Stimulated activated CD4-positive, alpha-beta T cell treated with anti-CD3 and anti-CD28 coated beads, Interleukin-12 subunit alpha, Interleukin-12 subunit beta, amount 100 ng/mL, for 24 hours (primary cell): ENCODE measurements at places on chromosomes 13 and 19.
A peak's percentile ranks its signal among the peaks of the same experiment; 100 is the strongest.

- DNase-seq: no peak
Measured at GRCh38 chr19:7067716-7068115, 1.8 kb upstream of the ZNF557 start.

- peak; percentile 59 for DNase-seq
Measured at GRCh38 chr19:30227661-30228112, 144.5 kb upstream of the ZNF536 start.

DNA sequence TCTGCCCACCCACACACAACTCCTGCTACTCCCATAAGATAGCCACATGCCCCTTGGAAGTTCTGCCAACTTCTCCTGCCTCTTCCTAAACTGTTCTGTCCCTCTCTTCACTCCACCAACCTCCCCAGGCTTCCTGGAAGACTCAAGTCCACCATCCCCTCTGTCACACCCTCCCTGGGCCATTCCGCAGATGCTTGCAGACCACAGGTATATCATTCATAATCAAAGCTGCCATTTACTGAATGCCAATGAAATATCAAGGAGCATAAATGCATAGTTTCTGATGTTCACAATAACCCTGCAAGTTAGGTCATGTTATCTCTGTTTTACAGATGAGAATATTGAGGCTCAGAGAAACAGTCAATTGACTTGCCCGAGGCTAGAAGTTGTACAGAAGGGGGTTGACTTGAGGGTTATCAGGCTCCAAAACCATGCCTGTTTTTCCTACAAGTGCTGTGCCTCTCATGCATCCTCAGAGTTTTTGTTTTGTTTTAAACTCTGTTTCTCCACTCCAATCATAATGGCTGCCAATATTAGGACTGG is 135.6 kb downstream of the SLC7A1 start:
- no peak for DNase-seq

DNA sequence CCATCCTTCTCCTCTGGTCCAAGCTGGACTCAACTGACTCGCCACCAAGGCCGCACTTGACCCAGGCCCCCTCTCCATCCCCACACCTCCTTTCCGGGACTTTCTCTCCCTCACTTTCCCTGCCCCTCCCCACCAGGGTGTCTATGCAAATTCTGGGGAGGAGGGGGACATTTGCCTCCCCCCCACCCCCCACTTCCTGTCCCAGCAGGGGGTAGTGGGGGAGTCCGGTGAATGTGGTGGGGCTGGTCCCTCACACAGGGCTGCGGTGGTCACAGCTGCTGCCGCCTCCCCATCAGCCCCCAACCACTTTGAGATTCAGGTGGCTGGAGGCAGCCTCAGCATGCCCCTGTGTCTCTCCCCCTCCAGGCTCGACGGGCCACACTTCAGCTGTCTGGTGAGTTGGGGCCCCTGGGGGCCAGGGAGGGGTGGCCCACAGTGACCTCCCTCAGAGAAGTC is 870 bp downstream of the SPIB start:
- no peak for DNase-seq

- DNase-seq: no peak
Measured at GRCh38 chr19:44810234-44811121, 1.6 kb downstream of the BCAM start.

- DNase-seq: no peak
Measured at GRCh38 chr13:75161804-75162203, 320.2 kb downstream of the TBC1D4 start.

DNA sequence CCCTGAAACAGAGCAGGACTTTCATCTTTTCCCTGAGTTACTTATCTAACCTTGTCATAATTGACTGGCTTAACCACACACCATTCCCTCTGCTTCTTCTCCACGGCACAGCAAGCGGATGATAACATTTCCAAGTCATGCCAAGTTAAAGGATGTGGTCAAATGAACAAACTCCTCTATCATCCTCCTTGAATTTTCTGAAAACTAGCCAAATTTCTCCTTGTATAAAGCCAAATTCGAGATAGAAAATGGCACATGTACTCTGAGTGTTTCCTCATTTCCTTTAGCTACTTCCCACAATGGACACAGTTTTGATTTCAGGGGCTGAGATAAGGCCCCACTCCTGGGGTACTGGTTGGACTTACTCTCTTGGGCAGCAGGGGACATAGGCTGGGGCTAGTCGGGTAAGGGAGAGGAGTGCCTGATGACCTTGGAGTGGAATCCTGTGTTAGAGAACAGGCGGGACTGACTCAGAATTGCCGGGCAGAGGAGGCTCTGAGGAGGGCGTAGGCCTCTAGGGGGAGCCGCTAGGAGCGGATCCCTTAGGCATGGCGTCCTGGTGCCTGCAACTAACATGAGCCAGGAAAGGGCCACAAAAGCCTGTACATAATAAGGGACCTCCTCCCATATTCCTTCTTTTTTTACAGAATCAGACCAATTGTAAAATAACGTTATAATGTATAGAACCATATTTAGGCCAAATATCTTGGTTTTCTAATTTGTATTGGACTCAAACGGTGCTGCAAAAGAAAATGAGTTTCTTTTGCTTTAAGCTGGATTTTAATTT is 20.3 kb upstream of the TMTC4 start:
- DNase-seq: no peak

DNA sequence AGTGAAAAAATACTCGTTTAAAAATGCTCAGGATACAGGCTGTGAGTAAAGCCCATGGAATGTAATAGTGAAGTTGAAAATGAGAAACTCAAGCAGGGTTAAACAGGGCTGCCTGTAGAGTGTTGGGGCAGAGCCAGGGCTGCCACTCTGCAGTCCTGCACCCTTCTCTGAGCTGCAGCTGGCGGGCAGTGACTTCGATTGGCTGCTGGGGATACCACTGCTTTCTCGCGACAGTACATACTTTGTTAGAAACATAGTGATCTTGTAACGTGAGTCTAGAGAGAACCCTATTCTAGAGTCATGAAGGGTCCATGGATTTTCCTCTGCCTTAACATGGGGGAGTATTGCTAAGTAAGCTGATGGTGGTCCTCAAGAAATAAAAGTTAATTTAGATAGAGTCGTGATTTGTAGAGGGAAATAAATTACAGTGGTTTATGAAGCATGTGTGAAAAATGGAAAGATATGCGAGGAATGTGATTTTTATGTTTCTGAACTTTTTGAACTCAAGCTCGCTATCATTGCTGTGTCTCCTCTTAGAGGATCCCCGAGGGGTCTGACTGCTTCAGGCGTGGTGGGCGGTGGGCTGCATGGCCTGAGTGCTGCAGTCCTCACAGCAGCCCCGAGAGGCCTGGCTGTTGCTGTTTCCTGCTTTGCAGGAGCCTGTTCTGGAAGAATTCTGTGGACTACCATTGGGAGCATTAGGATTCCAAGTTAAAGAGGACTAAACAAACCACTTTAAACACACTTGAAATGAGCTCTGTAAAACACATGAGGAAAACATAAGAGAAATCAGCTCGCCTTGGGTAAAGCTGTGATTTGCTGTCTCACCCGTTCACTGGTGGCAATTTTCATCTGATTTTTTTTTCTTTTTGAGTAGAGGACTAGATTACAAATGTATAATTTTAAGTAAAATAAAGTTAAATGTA is 95.7 kb downstream of the ARHGEF7 start:
- no peak for DNase-seq

- DNase-seq: no peak
Measured at GRCh38 chr19:46452186-46452585, 19.2 kb downstream of the PNMA8A start.

GRCh38 chr13:34364633-34365032 is 546.7 kb downstream of the RFC3 start:
- no peak for DNase-seq

- DNase-seq: no peak
Measured at GRCh38 chr19:19595171-19595701, 23.3 kb downstream of the PBX4 start.

DNA sequence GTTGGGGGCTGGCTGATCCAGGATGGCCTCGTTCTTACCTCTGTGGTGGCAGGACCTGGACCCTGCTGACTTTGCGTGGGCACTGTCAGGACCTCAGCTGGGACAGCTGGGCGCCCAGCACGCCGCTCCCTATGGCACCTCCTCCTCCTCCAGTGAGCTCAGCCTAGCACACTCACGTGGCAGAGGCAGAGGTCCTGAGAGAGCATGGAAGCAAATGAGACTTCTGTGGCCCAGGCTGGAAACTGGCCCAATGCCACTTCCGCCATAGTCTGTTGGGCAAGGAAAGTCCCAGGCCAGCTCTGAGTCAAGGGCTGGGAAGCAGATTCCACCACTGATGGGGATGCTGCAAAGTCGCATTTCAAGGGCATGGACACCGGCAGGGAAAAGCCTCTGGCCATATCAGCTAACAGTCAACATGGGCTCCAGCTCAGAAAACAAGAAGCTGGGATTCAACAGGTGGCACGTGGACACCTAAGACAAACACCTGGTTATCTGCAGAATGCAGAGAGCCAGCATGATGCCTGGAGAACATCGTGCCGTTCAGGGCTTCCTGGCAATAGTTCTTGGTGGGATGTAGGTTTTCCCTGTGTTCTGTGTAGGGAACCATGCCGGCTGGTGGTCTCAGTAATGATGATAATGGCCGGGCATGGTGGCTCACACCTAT is 16.7 kb downstream of the MYBPC2 start:
- no peak for DNase-seq

DNA sequence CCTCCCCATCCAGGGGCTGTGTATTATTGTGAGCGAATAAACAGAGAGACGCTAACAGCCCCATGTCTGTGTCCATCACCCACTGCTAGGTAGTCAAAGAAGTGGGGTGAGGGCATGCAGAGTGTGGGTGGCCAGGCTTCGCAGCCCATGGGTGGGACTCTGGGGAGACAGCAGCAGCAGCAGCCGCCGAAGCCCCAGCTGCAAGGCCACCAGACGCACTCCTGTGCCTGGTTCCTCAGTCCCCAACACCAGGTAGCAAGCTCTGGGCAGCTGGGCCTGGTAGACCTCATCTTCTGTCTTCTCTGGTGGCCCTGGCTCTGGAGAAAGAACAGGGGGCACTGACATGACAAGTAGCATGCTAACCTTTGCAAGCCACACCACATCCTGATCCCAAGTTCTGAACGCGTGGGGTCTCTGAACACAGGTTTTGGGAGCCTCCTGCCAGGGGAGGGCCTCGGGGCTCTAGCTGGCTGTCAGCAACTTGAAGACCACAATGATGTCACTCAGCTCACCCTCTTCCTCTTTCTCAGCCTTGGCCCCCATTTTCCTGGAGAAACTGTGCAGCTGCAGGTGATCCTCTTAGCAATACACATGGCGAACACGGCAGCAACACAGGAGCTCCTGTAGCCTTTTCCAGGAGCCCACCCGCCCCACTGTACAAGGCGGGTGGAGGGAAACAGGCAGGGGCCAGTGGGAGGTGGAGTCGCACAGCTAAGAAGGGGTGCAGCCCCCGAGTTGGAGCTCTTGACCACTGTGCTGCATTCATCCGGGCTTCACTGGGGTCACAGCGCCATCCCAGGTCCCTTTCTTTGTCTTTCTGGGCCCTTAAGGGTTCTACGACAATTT is 5.8 kb downstream of the FUZ start:
- DNase-seq: no peak

- DNase-seq: no peak
Measured at GRCh38 chr13:37364007-37364406, 234.6 kb downstream of the POSTN start.

DNA sequence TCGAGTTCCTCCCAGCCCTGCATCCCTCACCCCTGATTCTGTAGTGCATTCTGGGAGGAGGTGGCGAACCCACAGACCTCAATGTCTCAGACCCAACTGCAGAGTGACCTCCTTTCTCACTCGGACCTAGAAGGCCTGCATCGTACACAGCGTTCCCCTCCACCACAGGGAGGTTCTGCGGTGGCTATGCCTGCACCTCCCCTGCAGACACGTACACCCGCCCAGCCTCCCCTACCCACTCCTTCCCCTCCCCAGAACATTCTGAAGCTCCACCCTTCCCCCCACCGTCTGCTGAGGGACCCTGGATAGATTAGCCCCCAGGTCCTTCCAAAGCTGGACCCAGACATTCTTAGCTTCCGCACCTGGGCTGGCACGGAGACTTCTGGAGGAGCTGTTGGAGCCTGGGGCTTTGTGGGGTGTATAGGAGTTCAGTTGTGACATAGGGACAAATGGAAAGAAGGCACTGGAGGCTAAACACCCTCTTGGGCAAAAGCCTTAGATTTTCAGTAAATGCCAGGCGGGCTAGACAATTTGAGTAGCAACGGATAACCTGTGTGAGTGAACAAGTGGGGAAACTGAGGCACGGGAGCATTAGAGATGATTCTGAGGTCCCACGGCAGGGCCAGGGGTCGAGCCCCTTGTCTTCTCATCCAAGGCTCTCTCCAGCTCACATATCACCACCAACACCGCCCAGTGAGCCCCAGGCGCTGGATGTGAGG is 420 bp upstream of the FSD1 start:
- DNase-seq: no peak

GRCh38 chr13:111859354-111860230 is 207.4 kb upstream of the SOX1 start:
- no peak for DNase-seq

DNA sequence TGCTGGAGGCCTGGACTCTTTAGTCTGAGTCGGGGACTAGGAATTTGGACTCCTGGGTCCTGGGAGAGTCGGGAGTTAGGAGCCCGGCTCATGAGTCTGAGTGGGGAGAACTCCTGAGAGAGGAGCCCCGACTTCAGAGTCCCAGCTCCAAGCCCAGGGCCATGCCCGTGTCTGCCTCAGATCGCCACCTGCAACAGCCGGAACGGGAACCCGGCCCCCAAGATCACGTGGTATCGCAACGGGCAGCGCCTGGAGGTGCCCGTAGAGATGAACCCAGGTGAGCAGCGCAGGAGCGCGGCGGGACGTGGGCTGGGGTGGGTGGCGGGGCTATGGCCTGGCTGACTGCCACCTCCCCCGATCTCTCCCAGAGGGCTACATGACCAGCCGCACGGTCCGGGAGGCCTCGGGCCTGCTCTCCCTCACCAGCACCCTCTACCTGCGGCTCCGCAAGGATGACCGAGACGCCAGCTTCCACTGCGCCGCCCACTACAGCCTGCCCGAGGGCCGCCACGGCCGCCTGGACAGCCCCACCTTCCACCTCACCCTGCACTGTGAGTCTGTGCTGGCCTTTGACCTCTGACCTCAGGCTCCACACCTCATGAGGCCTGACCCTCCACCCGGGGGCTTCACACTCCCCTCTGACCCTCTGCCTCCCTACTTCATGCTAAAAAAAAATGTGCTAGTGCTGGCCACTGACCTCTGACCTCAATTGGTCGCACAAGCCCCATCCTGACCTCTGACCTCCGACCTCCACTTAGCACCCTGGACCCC is 4.4 kb downstream of the BCAM start:
- DNase-seq: no peak

- no peak for DNase-seq
Measured at GRCh38 chr19:44908836-44909261, 3.3 kb downstream of the APOE start.

DNA sequence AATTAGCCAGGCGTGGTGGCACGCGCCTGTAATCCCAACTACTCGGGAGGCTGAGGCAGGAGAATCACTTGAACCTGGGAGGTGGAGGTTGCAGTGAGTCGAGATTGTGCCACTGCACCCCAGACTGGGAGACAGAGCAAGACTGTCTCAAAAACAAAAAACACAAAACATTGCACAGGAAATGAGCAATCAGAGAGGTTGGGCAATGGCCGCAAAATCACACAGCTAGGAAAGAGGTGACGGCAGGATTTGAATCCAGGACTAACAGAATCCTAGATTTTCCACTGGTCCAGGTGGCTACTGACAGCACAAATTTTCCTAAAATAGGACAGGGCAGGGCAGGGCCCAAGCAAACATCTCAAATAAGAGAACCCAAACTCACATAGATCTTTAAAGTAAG is 23.3 kb downstream of the PTPRS start:
- no peak for DNase-seq

GRCh38 chr19:4983346-4984105 is 14.6 kb downstream of the KDM4B start:
- DNase-seq: no peak

- DNase-seq: peak; percentile 40
Measured at GRCh38 chr19:38394488-38394887, 6.0 kb downstream of the SPRED3 start.
